ENCODE measurements at places on chromosomes 3 and 15. TPM values are rescaled to one million over a fixed set of nuclear protein-coding genes. Genes with fewer than 3 reads are reported as not detected.

DNA sequence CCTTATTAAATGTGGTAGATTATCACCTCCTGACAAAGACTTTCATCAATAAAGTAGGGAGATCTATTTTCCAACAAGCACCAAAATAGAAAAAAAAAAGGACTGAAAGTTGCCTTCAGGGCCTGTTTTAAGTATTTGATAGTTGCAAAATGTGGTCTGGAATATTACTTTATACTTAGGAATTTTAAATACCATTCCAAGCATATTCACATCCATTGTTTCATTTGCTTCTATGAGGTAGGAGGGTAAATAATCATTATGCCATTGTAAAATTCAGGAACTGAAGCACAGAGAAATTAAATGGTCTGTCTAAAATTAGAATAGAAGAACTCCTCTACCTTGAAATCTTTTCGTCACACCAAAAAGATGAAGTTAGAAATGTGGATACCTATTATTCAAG is 110.0 kb downstream of the TMCC1 start:
- no peak for DNase-seq
- H3K27ac ChIP-seq: no peak overlapping the region
- H3K27me3 ChIP-seq: no peaks in the 10 kb centered on the region
- no peaks in the 10 kb centered on the region for H3K36me3 ChIP-seq

DNA sequence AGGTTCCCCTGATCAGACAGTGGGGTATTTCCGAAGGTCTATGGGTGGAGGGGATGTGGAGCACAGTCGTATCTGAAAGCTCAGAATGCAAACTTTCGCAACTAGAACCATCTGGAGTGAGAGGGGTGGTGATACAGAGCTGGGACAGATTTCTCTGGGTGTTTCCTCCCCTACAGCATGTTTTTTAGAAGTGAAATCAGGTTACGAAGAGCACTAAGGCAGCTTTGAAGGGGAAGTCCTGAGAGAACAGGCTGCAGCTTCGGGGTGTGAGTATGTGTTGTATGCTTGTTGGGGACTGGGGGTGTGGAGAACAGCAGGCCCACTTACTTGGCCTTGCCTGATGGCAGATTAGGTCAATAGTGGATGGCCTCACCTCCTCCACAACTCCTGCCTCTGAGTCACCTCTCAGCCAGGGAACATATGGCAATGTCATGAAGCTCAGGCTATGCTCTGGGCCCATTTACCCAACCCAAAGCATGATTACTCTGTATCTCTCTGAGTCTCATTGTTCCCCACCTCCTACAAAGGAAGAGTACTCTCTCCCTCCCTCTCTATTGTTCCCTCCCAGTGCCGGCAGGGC is 107.2 kb upstream of the RASGRP1 start:
- no peak overlapping the region for H3K27ac ChIP-seq
- no peaks in the 10 kb centered on the region for H3K4me1 ChIP-seq
- no peaks in the 10 kb centered on the region for H3K36me3 ChIP-seq
- H3K4me3 ChIP-seq: no peak overlapping the region
- no peak for DNase-seq

DNA sequence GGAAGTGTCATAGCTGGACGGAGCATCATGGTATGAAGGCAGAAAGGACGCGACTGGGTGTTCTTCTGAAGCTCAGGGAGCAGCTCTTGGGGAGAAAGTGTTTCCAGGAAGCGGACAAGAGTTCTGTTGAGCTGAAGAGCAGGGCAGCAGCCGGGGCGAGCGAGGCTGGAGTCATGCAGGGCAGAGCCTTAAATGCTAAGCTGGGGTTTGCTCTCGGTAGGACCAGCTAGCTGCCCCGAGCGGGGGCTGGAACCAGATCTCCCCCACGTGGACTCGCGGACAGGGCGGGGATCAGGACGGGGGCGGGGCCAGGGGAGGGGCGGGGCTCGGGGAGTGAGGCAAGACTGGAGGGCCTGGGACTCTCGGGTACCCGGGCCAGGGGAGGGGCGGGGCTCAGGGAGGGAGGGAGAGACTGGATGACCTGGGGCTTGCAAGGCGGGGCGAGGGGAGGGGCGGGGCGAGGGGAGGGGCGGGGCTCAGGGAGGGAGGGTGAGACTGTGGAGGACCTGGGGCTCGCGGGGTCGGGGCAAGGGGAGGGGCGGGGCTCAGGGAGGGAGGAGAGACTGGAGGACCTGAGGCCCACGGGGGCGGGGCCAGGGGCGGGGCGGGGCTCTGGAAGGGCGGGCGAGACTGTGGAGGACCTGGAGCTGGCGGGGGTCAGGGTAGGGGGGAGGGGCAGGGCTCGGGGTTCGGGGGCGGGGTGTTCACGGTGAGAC is 461 bp upstream of the FAH start:
- H3K36me3 ChIP-seq: no peaks in the 10 kb centered on the region
- DNase-seq: peak; percentile 96
- peak overlapping the region; percentile 60 for H3K4me3 ChIP-seq

DNA sequence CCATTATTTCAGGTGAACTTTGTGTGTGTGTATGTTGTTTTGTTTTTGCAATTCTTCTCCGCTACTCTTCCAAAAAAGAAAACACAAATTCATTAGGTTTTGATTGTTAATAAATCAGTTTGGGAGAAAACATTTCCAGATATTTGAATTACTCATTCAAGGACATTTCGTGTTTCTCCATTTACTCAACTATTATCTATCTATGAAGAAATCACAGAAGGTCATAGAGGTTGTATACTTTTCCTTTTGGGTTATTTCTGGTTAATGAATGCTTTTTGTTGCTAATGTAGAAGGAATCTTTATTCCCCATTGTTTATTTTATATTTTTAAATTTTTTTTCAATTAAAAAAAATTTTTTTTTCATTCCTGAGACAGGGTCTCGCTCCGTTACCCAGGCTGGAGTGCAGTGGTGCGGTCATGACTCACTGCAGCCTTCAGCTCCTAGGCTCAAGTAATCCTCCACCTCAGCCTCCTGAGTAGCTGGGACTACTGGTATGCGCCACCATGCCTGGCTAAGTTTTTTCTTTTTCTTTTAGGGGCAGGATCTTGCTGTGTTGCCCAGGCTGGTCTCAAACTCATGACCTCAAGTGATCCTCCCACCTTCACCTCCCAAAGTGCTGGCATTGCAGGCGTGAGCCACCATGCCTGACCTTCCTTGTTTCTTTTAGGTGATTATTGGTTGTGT is 28.4 kb downstream of the IGF1R start:
- H3K27ac ChIP-seq: peak overlapping the region; percentile 20
- H3K36me3 ChIP-seq: no peaks in the 10 kb centered on the region
- DNase-seq: no peak
- no peaks in the 10 kb centered on the region for H3K4me1 ChIP-seq
- H3K4me3 ChIP-seq: no peak overlapping the region
- H3K27me3 ChIP-seq: no peaks in the 10 kb centered on the region

GRCh38 chr15:38843736-38844590 is 279.3 kb upstream of the RASGRP1 start:
- H3K27ac ChIP-seq: no peak overlapping the region
- no peak for DNase-seq

GRCh38 chr3:45499529-45499928 is 95.0 kb upstream of the LIMD1 start:
- no peaks in the 10 kb centered on the region for H3K4me1 ChIP-seq
- no peaks in the 10 kb centered on the region for H3K27me3 ChIP-seq
- H3K36me3 ChIP-seq: no peaks in the 10 kb centered on the region
- no peak for DNase-seq
- H3K27ac ChIP-seq: no peak overlapping the region

GRCh38 chr3:176974279-176974678 is 223.0 kb downstream of the TBL1XR1 start:
- H3K27me3 ChIP-seq: no peaks in the 10 kb centered on the region
- DNase-seq: no peak
- H3K27ac ChIP-seq: no peak overlapping the region
- no peak overlapping the region for H3K4me3 ChIP-seq
- H3K36me3 ChIP-seq: no peaks in the 10 kb centered on the region

DNA sequence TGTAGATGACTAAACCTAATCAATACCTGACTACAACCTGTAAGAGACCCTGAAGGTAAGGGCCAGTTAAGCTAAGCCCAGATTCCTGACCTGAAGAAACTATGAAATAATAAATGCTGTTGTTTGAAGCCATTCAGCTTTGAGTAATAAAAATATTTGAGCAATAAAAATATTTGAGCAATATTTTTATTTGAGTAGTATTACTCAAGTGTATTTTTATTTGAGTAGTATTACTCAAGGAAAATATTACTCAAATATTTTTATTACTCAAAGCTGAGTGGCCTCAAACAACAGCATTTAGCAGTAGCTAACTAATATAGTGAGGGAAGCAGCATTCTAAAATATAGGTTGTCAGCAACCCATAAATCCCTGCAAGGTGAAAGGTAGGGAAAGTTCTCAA is 143.8 kb upstream of the RARB start:
- no peaks in the 10 kb centered on the region for H3K27me3 ChIP-seq
- DNase-seq: no peak
- H3K4me3 ChIP-seq: no peak overlapping the region
- H3K4me1 ChIP-seq: no peaks in the 10 kb centered on the region

DNA sequence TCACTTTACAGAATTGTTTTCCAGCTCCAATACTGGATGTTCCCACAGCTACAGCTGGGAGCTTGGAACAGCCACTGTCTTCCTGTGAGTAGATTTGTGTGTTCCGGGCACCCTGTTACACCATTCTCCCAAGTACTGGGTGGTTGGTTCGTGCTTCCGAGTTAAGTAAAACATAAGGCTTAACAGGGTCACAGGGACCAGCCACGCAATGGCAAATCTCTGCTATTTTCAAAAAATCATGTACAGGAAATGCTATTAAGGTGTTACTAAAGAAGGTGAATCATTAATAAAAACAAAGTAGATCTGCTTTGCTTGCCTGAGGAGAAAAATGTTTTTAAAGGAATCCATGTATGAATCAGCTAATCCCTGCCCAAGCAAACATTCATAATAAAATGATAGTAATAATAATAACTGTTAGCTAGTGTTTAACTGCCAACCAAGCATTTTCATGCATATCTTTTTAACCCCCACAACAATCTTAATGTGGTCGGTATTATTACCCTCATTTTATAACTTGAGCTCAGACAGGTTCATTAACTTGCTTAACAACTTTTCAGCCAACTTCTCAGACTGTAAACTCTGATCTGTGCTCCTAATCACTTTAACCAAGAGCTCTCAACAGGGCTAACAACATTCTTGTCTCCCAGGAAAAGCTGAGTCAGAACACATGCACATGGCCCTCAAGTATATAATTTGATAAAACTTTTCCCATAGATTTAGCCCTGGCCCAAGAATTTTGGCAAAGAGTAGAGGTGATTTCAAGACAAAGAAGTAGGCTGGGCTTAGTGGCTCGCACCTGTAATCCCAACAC is 2.7 kb upstream of the C2CD4A start:
- DNase-seq: no peak
- H3K4me1 ChIP-seq: peaks cover 2% of the 10 kb centered on the region
- H3K36me3 ChIP-seq: no peaks in the 10 kb centered on the region
- H3K27ac ChIP-seq: no peak overlapping the region
- no peaks in the 10 kb centered on the region for H3K27me3 ChIP-seq

DNA sequence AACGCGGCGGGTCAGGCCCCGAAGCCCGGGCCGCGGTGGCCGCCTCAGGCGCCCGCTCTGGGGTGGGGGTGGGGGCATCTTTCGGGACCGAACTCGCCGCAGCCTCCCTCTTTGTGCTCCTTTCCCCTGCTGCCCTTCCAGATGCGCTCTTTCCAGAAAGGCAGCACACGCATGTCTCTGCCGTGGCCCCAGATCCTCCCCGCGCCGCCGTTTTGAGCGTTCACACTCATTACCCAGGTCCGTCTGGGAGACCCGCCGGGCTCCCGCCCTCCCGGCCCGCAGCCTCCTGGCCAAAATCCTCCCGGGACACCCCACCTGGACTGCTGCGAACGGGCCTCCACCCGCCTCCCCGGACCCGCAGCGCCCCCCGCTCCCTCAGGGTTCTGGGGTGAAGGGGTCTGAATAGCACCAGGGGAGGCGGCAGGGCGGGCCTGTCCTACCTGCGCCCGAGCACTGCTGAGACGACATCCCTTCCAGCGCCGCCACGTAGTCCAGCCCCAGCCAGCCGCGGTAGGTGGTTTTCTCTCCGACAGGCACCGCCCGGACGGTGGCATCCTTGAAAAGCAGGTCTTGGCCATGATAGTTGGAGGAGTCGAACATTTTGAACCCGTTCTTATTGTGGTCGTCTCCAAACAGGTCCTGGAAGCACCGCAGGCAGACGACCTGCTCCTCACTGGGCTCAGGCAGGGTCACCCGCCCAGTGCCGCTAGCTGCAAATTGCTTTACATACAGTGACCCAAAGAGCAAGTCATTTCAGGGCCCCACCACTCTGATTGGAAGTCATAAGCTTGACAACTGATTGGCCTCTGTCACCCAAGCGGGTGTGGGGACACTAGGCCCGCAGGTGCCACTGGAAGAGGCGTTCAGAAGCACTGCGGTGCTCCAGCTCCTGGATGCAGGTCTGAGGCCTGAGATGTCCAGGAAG is 25.9 kb downstream of the MELTF start:
- H3K4me1 ChIP-seq: no peaks in the 10 kb centered on the region
- H3K36me3 ChIP-seq: no peaks in the 10 kb centered on the region
- DNase-seq: peak; percentile 47
- no peaks in the 10 kb centered on the region for H3K27me3 ChIP-seq
- peak overlapping the region; percentile 94 for H3K27ac ChIP-seq

Gene C3orf62
- total RNA-seq: 5.1 TPM

Gene INSYN1
- total RNA-seq: 8.3 TPM

Gene RBP2
- 1.3 TPM for total RNA-seq

Gene GPR62
- total RNA-seq: not detected

Gene WNT5A
- 54.7 TPM for total RNA-seq

Gene CLDN11
- 28.8 TPM for total RNA-seq

Gene OCA2
- 0.80 TPM for total RNA-seq

Measured in breast epithelium (tissue), 4 donors.